B cell (primary cell): ENCODE measurements at places on chromosomes 11 and 22. TPM values are rescaled to one million over a fixed set of nuclear protein-coding genes. Genes with fewer than 3 reads are reported as not detected.

DNA sequence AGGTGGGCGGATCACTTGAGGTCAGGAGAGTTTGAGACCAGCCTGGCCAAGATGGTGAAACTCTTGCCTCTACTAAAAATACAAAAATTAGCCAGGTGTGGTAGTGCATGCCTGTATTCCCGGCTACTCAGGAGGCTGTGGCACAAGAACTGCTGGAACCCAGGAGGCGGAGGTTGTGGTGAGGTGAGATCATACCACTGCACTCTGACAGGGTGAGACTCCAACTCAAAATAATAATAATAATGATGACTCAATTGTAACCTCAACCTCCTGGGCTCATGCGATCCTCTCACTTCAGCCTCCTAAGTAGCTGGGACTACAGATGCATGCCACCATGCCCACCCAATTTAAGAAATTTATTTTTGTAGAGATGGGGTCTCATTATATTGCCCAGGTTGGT, 15.6 kb upstream of the CHRNA10 start:
- no peak for DNase-seq
- H3K27me3 ChIP-seq: no peaks in the 10 kb centered on the region
- H3K4me1 ChIP-seq: no peaks in the 10 kb centered on the region

DNA sequence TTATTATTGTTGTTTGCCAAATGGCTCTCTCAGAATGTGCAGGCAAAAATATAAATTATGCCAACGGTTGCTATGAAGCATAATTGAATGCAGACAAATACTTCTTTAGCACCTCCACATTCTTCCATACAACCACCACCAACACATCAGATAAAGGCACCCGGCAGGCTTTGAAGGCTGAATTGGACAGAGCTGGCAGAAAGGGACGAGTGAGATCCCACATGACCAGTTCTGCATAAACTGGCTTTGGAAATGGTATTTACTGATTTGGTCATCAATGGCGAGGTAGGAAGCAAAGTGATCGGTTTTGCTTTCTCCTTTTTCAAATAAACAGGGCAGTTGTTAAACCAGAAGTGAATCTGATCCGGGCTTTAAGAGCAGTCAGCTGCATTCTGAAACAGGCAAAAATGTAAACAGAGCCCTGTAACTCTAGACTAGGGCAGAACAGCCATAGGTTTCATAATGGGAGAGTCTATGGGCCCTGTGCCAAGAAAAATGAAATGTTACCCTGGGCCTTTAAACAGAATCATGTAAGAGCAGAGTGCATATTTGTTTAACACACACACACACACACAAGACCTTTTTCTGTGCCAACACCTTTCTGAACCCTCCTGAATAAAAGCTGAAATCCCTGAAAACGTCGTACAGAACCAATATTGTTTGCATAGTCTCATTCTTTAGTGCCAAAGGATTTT, 97.7 kb downstream of the MPPED2 start:
- H3K36me3 ChIP-seq: no peaks in the 10 kb centered on the region
- H3K4me1 ChIP-seq: no peaks in the 10 kb centered on the region
- DNase-seq: no peak
- no peaks in the 10 kb centered on the region for H3K27me3 ChIP-seq
- no peak overlapping the region for H3K27ac ChIP-seq
- H3K4me3 ChIP-seq: no peak overlapping the region

- H3K27me3 ChIP-seq: no peaks in the 10 kb centered on the region
- H3K27ac ChIP-seq: no peak overlapping the region
- DNase-seq: no peak
- no peaks in the 10 kb centered on the region for H3K4me1 ChIP-seq
Measured at GRCh38 chr22:25370322-25370721, 150.9 kb downstream of the CRYBB2 start.

DNA sequence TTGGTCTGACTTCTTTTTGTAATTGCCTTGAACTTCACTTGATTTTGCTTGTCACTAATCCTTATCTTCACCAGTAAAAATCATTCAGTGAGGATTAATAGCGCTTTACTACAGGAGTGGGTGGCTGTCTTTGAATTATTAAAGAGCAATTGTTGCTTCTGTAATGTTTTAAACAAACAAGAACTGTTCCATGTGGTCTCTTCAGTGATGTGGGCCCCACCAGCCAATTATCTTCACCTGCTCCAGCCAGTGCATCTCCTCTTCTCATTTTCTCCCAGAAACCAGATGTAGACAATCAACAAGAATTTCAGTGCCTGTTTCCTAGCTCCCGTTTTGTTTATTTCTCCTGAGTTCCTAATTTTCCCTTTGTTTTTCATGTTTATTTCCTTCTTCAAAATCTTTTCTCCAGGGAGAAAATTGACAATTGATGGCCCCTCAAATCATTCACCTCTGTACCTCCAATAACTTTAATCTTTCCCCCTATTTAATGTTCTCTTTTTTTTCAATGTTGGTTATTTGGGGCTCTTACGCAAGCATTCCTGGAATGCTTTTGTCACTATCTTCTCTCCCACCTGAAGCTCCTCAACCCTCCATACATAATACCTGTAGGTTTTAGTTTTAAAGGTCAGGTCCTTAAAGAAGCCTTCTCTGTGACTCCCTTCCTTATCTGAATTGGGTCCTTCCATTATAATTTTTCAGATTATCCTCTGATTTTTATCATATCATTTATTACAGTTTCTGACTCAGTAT, 115.1 kb downstream of the ARFGAP2 start:
- no peak overlapping the region for H3K4me3 ChIP-seq
- H3K4me1 ChIP-seq: no peaks in the 10 kb centered on the region
- no peak overlapping the region for H3K27ac ChIP-seq
- peaks cover 5% of the 10 kb centered on the region for H3K36me3 ChIP-seq
- no peaks in the 10 kb centered on the region for H3K27me3 ChIP-seq

DNA sequence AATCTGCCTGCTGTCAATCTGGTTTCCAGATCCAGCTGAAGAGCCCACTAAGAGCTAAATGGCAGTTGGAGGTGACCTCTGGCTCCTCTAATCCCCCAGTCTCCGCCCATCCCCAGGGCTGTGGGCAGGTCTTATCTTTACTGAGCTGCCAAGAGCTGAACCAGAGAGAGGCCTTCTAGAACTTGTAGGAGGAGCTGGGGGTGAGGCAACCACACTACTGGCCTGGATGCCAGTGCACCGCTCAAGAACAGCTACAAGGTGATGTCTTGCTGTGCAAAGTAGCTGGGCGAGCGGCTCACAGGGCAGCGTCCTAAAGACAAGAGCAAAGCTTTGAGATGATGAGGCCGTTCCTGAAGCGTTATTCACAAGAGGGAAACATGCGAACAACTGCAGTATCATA, 374.6 kb downstream of the CTTN start:
- H3K4me3 ChIP-seq: no peak overlapping the region
- no peaks in the 10 kb centered on the region for H3K4me1 ChIP-seq
- no peaks in the 10 kb centered on the region for H3K27me3 ChIP-seq
- DNase-seq: no peak
- H3K27ac ChIP-seq: no peak overlapping the region

DNA sequence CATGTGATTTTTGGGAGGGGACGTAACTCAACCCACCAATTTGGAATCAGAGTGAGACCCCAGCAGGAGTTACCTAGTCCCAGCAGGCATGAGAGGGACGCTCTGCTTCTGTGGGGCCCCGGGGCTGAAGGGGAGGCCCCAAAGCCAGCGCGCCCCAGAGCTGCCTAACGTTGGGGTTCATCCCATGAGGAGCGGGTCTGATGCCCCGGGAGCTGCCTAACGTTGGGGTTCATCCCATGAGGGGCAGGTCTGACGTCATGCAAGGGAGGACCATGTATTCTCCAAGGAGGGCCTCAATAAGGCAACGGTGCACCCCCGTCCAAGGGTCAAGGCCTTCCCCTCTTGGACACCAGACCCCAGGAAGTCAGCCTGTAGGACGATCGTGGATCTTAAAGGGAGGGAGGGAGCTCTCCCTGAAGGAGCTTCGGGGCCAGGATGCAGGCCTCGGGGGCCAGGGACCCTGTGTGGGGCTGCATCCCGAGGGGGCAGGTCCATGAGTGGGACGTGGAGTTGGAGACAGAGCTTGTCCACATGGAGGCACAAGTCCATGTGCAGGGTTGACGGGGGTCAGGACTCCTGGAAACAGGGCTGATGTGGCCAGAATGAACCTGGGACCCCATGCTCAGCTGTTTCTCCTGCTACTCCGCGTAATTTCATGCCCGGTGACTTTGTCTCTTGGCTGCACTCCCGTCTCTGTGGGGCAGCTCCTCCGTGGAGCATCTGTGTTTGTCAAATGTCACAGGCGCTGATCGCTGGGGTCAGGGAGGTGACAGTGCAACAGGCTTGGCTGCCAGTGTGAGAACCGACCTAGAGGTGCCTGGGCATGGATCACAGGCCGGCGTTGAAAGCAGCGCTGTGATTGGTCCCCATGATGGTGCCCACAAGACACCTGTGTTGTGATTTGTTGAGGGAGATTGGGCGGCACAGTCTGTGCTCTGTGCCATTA, 1029.1 kb downstream of the BRD1 start:
- no peak overlapping the region for H3K4me3 ChIP-seq
- H3K27ac ChIP-seq: no peak overlapping the region
- no peaks in the 10 kb centered on the region for H3K36me3 ChIP-seq
- no peak for DNase-seq
- no peaks in the 10 kb centered on the region for H3K4me1 ChIP-seq
- H3K27me3 ChIP-seq: no peaks in the 10 kb centered on the region

- H3K4me1 ChIP-seq: no peaks in the 10 kb centered on the region
- H3K27me3 ChIP-seq: no peaks in the 10 kb centered on the region
- H3K27ac ChIP-seq: no peak overlapping the region
- no peak overlapping the region for H3K4me3 ChIP-seq
Measured at GRCh38 chr11:5887172-5887571, 5.8 kb upstream of the OR52E5 start.

- H3K36me3 ChIP-seq: no peaks in the 10 kb centered on the region
- DNase-seq: no peak
- H3K27me3 ChIP-seq: no peaks in the 10 kb centered on the region
- no peak overlapping the region for H3K4me3 ChIP-seq
Measured at GRCh38 chr11:101840704-101841103, 74.1 kb upstream of the CEP126 start.

DNA sequence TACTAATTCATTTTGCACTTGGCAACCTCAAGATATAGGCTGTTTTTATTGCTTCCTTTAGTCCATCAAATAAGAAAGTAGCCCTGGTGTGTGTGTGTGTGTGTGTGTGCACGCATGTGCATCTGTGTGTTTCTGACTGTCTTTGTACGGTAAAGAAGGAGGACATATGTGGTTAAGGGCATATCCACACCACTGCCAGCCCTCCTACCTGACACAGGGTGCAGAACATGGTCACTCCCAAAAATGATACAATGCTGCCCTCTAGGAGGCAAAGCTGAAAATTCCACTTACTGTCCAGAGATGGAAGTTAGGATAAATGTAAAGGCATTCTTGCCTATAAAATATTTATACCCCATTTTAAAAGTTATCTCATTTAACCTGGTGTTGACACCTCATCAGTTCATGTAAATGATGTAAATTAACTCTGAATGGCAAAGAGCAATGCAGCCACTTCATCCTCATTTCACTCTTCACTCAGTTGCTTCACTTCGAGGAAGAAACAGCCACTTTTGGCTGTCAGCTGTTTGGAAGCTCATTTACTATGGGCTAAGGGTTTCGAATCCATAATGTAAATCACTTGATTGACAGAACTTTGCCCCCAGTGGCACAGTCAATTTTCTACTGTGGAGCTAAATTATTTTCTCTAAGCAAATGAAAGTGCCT, 83.1 kb upstream of the MTNR1B start:
- H3K4me1 ChIP-seq: no peaks in the 10 kb centered on the region
- peak; percentile 14 for DNase-seq
- H3K36me3 ChIP-seq: no peaks in the 10 kb centered on the region
- no peaks in the 10 kb centered on the region for H3K27me3 ChIP-seq

DNA sequence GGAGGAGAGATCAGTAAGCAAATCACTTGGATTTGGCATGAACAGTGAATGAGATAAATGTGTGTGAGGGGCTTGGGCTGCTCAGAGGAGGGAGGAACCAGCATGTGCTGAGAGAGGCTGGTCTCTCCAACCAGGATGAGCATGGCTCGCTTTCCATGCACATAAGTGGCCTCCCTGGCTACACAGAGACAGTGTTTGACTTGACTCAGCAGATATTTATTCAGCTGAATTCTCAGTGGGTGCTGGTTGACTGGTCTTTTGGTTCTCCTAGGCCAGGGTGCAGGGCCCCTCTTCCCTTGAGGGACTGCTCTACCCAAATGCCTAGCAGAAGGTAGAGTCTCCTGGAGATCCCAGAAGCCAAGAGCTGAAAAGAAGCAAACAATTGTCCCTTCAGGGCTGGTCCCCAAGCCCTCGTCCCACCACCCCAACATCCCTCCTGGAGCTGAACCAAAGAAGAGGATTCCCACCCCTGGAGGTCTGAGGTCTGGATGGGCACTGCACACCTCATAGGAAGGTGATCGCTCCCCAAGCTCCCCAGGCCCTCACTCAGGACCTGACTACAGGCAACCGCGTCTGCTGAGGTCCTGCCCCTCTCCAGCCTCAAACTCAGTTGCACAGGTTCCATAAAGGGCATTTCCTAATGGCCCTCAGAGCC, 3.3 kb upstream of the TRIM29 start:
- no peak for DNase-seq
- no peak overlapping the region for H3K27ac ChIP-seq
- no peak overlapping the region for H3K4me3 ChIP-seq
- peaks cover 14% of the 10 kb centered on the region for H3K27me3 ChIP-seq
- no peaks in the 10 kb centered on the region for H3K36me3 ChIP-seq

DNA sequence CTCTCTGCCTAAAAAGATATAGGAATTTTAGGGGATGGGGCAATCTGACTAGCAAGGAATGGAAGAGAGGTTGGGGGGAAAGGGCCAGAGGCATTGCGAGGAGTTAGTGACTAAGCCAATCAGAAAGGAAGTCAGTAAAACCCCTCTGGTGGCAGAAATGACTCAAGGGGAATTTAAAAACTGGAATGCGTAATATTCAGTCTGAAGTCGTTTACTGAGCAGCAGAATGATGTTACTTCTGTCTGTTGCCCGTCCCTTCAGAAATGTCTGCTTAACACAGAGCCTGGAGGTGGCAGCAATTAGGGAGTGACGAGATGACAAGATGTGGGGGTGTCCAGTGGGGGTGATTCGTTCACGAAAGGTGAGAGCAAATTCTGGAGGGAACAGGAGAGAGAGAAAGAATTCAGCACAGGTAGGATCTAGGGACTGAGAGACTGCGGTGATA, 107.7 kb upstream of the CLMP start:
- H3K4me1 ChIP-seq: peaks cover 25% of the 10 kb centered on the region
- H3K4me3 ChIP-seq: no peak overlapping the region
- no peaks in the 10 kb centered on the region for H3K36me3 ChIP-seq

DNA sequence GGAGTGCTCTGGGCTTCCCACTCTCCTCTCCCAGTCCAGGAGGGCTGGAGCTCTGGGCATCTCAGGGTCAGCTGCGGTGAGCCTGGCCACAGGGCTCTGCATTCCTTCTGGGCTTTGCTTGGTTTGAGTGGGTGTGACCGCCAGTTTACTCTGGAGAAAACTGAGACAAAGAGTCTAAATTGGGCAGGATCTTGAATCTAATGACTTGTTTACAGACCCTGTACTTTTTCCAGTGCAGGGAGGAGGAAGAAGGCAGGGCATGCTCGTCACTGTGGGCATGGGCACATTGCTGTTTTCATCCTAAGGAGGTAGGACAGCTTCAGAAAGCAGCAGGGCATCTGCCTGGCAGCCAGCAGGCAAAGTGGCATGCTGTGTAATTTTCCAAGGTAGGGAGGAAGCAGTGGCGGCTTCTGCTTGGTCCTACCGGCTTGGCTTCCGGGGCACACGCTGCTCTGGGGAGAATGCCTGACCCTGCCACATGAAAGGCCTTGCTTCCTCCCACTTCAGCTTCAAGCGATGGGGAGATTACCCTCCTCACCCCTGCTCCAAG, 22.9 kb downstream of the FLI1 start:
- peak overlapping the region; percentile 88 for H3K27ac ChIP-seq
- H3K36me3 ChIP-seq: peaks cover 41% of the 10 kb centered on the region

- no peak for DNase-seq
- H3K27ac ChIP-seq: no peak overlapping the region
Measured at GRCh38 chr11:95345651-95346050, 114.6 kb upstream of the SESN3 start.

The FGF19 gene
- not detected in 2 replicates for polyA plus RNA-seq

The RBM4B gene
- polyA plus RNA-seq: 33.2 and 36.8 TPM in 2 replicates

The DDI1 gene
- not detected in 2 replicates for polyA plus RNA-seq

The OR52A1 gene
- not detected in 2 replicates for polyA plus RNA-seq

The FLRT1 gene
- not detected in 2 replicates for polyA plus RNA-seq

The ART1 gene
- polyA plus RNA-seq: not detected in 2 replicates
